GM13977 (cell line): ENCODE measurements at places on chromosomes 16 and 17.

DNA sequence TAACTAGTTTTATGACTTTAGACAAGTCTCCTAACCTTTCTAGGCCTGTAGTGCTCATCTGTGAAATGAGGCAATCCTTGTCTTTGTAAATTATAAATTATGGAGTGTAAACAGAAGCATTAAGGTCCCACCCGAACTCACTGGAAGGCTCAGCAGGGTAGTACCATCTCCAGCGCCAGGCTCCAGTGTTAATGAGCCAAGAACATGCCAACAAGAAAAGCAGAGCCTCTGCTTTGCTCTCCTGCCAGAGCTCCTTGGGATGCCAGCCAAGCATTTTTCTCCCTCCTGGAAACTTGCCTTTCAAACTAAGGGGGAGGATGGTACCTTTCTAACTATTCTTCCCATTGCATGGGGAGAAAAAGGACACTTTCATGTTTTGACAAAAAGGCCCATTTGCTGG is 14.9 kb downstream of the LIMD2 start:
- no peak for DNase-seq

DNA sequence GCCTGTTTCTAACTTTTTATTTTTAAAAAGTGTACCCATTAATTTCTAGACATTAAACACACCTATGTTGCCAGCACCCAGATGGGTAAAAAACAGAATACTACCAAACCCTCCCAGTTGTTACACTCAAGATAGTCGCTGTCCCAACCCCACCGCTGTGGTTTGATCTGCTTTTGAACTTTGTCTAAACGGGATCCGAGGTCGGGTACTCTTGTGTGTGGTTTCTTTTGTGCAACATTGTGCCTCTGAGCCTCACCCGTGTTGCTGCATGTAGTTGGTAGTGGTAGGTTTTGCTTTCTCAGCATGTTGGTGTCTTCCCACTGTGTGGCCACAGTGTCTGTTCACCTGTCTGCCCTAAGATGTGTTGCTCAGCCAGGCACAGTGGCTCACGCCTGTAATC is 4.3 kb downstream of the KLHL36 start:
- DNase-seq = no peak

- DNase-seq = no peak
Observed at GRCh38 chr16:55100100-55100499, 169.4 kb downstream of the IRX5 start.

DNA sequence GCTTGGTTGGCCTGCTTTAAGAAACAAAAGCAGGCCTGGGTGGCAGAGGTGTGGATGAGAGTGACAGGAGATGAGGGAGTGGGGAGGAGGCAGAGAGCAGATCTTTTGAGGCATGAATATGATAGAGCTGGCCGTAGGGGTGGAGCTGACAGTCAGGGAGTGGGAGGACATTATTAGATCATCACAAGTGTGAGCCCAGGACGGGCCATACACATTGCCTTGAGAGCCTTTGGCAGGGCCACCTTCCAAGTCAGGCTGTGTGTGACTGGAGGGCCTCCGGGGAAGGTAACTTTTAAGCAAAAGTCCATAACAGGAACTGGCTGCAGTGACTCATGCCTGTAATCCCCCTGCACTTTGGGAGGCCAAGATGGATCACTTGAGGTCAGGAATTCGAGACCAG is 26.3 kb downstream of the GINS3 start:
- no peak for DNase-seq

- no peak for DNase-seq
Observed at GRCh38 chr16:4890026-4890425, 42.7 kb downstream of the UBN1 start.

- no peak for DNase-seq
Observed at GRCh38 chr17:45789874-45790273, 5.8 kb downstream of the CRHR1 start.
